ENCODE measurements at places on chromosomes 6 and 20. TPM values are rescaled to one million over a fixed set of nuclear protein-coding genes. Genes with fewer than 3 reads are reported as not detected.

- no peak for DNase-seq
Measured at GRCh38 chr6:127302728-127303660, 36.3 kb downstream of the RNF146 start.

GRCh38 chr6:167650730-167651317 is 175.9 kb upstream of the AFDN start:
- no peak for DNase-seq

KIAA0408 gene
- total RNA-seq, result 2.4 TPM

MAP3K5 gene
- 16.3 TPM for total RNA-seq

TAF4 gene
- total RNA-seq, result 23.8 TPM

DNA sequence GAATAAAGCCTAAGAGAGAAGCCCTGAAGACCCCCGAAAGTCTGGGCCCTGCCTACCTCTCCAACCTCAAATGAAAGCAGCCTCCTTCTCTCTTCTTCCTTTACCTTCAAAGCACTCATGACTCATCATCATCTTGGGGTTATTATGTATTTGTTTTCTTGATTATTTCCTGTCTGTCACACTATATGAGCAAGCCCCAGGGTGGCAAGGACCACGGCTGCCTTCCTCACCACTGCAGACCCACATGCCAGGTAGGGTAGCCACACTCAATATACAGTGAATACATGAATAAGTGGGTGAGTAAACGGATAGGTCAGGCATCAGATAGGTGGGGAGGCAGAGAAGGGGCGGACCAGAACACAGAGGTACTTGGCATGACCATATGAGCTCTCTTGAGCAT is 8.8 kb downstream of the WFDC3 start:
- DNase-seq, result no peak

DNA sequence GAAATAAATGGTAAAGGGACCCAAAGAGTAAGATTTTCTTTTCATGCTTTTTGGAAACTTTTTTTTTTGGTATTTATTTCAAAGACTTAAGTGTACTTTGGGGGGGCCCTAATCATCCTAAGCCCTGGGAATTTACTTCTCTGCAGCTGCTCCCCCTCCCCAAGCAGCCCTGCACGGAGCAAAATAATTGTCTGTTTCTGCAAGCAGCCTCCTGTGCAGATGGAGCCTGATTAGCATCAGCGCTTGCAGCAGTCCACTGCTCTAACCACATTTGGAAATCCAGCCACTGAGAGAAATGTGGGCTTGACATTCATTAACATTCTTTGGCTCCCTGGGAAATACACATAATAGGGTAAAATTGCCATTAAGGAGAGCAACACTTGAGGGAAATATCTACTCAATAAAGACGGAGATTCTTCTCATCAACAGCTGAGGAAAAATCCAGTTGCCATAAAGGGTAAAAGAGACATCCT is 309.2 kb upstream of the MAP3K7 start:
- DNase-seq, result no peak

GRCh38 chr6:4017834-4018170 is 61.1 kb downstream of the FAM217A start:
- no peak for DNase-seq

DNA sequence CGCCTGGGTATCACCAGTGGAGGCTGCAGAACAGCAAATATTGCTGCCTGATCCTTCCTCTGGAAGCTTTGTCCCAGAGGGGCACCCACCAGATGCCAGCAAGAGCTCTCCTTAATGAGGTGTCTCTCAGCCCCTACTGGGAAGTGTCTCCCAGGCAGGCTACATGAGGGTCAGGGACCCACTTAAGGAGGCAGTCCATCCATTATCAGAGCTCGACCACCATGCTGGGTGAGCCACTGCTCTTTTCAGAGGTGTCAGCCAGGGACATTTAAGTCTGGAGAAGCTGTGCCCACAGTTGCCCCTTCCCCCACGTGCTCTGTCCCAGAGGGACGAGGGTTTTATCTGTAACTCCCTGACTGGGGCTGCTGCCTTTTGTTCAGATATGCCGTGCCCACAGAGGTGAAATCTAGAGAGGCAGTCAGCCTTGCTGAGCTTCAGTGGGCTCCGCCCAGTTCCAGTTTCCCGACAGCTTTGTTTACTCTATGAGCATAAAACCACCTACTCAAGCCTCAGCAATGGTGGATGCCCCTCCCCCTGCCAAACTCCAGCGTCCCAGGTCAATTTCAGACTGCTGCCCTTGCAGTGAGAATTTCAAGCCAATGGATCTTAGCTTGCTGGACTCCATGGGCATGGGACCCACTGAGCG is 25.9 kb upstream of the AIG1 start:
- peak; percentile 77 for DNase-seq

ELOVL2 gene
- total RNA-seq, result not detected

- peak; percentile 91 for DNase-seq
Measured at GRCh38 chr6:52361945-52362442, at the start of gene PAQR8. PAQR8 (plus strand) TSS chr6:52362151; CDS start chr6:52403214, 41,063 bp downstream.

- no peak for DNase-seq
Measured at GRCh38 chr6:84492241-84493165, 265.1 kb upstream of the CEP162 start.

PRRC2A gene
- 109 TPM for total RNA-seq

All from mucosa of descending colon (tissue), 3 donors.